ENCODE measurements at places on chromosomes 7 and 10. TPM values are rescaled to one million over a fixed set of nuclear protein-coding genes. Genes with fewer than 3 reads are reported as not detected.
A peak's percentile ranks its signal among the peaks of the same experiment; 100 is the strongest.

DNA sequence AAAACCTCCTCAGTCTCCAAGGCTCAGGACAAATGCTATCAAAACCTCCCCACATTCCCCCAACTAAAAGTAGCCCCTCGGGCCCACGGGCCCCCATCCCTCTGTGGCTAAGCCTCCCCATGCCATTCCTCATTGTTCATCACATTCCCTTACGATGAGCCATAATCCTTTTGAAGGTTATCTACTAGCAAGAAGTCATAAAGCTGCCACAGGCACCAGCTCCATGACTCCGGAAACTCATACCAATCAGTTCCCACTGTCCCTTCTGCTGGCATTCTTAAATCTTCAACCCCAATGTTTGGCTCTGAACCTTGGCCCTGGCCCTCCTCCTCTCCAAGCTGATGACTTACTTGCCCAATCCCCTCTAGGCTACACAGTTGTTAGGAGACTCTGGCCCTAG, 19.4 kb upstream of the TM9SF3 start:
- H3K27me3 ChIP-seq = no peaks in the 10 kb centered on the region
- no peak overlapping the region for H3K27ac ChIP-seq
- DNase-seq = no peak

GRCh38 chr7:80770675-80771081, 132.2 kb downstream of the CD36 start:
- H3K4me3 ChIP-seq = no peak overlapping the region
- no peak overlapping the region for H3K27ac ChIP-seq
- H3K36me3 ChIP-seq = no peaks in the 10 kb centered on the region
- H3K4me1 ChIP-seq = peaks cover 12% of the 10 kb centered on the region
- H3K27me3 ChIP-seq = no peaks in the 10 kb centered on the region

DNA sequence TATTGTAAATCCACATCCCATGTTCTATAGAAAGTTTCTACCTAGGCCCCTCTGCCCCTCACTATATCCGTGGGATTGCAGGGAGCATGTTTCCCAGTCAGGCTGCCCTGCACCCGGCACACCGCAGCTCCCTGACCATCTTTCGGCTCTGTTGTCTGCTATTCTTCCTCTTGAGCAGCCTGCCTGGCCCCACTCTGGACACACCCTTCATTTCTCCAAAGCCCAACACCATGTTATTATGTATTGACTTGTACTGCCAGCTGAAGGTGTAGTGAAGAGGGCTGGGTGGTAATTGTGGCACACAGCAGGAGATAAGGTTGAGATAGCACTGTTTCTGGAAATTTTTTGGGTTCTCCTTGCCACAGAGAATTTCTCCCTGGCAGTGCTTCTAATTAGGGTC, 9.8 kb downstream of the LRMDA start:
- no peaks in the 10 kb centered on the region for H3K27me3 ChIP-seq
- H3K27ac ChIP-seq = no peak overlapping the region
- peaks cover 10% of the 10 kb centered on the region for H3K36me3 ChIP-seq
- peak; percentile 14 for DNase-seq

DNA sequence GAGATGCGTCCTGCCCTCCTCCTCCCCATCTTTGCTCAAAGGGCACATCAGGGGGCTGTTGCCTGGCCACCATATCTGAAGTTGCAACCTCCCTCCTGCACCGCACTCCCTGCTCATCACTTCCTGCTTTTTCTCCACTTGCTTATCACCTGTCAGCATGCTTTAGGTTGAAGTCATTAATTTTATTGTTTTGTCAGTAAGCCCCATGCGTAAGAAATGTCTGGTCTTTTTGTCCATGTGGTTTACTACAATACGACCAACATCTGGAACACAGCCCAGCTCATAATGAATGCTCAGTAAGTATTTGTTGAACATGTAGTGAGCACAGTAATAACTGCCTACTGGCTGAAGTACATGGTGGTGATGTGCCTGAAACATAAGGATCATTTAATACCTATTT, 71.6 kb upstream of the GJD4 start:
- no peak for DNase-seq
- H3K4me1 ChIP-seq = no peaks in the 10 kb centered on the region
- no peak overlapping the region for H3K27ac ChIP-seq
- peaks cover 6% of the 10 kb centered on the region for H3K36me3 ChIP-seq

DNA sequence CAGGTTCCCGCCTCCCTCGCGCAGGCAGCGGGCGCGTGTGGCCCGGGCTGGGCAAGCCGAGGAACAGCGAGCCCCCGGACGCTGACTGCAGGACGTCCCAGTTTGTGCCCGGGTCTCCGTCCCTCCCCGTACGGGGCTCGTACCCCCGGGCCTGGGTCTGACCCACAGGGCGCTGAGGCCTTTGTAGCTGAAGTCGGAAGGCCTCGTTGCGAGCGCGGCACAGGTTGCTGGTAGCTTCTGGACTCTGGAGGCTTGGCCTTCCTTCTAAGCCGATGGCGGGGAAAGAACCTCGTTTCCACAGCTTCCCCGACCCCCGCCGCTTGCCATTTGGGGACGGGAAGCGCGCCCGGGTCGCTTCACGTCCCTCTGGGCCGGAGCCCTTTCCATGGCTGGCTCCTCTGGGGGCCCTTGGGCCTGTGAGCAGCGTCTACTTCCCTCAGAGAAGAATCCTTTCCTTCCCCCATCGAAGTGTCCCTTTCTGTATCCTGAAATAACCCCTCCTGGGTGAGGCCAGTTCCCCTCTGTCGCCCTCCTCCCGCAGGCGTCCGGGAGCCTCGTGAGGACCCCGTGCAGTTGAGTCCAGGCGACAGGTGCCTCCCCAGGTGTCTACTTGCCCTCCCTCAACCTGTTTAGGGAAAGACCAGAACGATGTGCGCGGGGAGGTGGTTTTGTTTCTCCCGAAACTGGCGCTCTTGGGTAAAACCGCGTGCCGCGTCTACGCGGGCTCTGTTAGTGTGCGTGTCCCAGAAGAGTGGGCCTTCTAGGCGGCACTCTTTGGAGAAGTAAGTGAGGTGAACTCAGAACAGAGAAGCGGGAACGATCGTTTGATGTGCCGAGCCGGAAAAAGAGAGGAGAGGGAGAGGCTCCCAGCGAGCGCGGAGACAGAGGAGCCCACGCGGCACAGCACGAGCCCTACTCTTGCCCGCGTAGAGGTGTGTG, 9.3 kb downstream of the EVX1 start:
- H3K4me1 ChIP-seq = peaks cover 8% of the 10 kb centered on the region
- no peaks in the 10 kb centered on the region for H3K27me3 ChIP-seq
- DNase-seq = no peak
- H3K36me3 ChIP-seq = no peaks in the 10 kb centered on the region
- peak overlapping the region; percentile 3 for H3K4me3 ChIP-seq
- no peak overlapping the region for H3K27ac ChIP-seq

- no peak for DNase-seq
- no peaks in the 10 kb centered on the region for H3K27me3 ChIP-seq
Observed at GRCh38 chr10:61904733-61905725, 3.5 kb downstream of the ARID5B start.

DNA sequence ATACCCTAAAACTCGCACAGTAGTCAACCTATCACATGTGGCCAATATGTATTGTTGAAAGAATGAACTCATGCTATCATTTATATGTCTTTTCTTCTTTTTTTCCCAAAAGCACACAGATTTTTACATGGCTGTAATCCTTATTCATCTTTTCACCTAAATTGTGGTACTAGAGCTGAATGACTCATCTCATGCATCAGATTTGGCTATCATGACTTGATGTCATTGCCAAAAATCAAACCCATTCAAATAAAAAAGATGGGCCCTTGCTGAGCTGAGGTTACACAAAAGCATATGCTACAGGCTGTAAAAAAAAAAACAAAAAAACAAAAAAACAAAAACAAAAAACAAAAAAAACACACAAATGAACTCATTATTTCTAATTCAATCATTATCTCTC, 3.3 kb upstream of the LMOD2 start:
- no peak overlapping the region for H3K27ac ChIP-seq
- H3K4me1 ChIP-seq = no peaks in the 10 kb centered on the region
- no peaks in the 10 kb centered on the region for H3K36me3 ChIP-seq

- no peak for DNase-seq
- H3K27ac ChIP-seq = no peak overlapping the region
- H3K36me3 ChIP-seq = no peaks in the 10 kb centered on the region
- no peaks in the 10 kb centered on the region for H3K27me3 ChIP-seq
- H3K4me3 ChIP-seq = no peak overlapping the region
- H3K4me1 ChIP-seq = no peaks in the 10 kb centered on the region
Observed at GRCh38 chr7:18993933-18994668, 123.3 kb downstream of the TWIST1 start.

- DNase-seq = peak; percentile 36
- H3K36me3 ChIP-seq = no peaks in the 10 kb centered on the region
- no peak overlapping the region for H3K27ac ChIP-seq
- H3K27me3 ChIP-seq = no peaks in the 10 kb centered on the region
Observed at GRCh38 chr10:72834183-72834825, 59.2 kb upstream of the OIT3 start.

- H3K36me3 ChIP-seq = no peaks in the 10 kb centered on the region
- DNase-seq = no peak
- no peak overlapping the region for H3K4me3 ChIP-seq
- no peak overlapping the region for H3K27ac ChIP-seq
- no peaks in the 10 kb centered on the region for H3K27me3 ChIP-seq
Observed at GRCh38 chr10:89156161-89156835, 50.8 kb downstream of the CH25H start.

DNA sequence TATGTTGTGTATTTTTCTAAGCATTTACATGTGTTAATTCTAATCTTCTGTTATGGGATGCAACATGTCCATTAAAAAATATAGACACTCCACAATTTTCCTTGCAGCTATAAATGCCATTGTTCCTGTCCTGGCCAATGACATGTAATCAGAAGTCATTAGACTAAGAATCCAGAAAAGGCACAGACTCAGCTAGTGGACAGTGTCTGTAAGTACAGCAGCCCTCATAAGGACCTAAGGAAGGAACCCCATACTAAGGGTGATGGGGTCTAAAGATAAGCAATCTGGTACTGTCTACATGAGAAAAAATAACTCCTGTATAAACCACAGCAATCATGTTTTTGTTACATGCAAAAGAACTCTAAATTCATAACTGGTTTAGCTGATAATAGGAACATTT, 115.9 kb downstream of the GPR85 start:
- H3K4me1 ChIP-seq = no peaks in the 10 kb centered on the region
- no peak overlapping the region for H3K27ac ChIP-seq

DNA sequence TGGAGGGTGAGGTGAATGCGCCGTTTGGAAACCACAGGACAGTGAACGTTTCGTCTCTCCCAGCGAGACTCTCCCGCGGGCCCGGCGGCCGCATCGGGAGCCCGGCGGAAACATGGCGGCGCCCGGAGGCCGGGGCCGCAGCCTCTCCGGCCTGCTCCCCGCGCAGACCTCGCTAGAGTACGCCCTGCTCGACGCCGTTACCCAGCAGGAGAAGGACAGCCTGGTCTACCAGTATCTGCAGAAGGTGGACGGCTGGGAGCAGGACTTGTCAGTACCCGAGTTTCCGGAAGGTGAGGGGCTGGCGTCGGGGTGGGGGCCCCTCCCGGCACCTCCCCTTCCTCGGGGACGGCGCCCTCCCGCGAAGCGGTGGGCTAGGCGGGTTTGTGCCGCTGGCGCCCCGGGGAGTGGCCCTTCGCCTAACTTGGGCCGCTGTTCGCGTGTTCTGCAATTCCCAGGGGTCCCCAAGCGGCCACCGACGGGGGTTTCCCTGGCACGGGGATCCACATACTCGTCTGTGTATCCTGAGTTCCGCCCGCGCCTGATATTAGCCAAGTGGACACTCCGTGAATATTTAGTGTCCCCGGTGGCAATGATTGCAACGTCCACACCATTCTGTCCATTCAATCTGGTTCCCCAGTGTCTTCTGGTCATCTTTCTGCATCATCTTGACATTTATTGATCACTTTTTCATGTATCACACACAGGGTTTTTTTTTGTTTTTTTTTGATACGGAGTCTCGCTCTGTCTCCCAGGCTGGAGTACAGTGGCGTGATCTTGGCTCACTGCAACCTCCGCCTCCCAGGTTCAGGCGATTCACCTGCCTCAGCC, 514 bp downstream of the NHLRC2 start:
- H3K36me3 ChIP-seq = peaks cover 5% of the 10 kb centered on the region
- peak; percentile 70 for DNase-seq
- no peaks in the 10 kb centered on the region for H3K27me3 ChIP-seq

DNA sequence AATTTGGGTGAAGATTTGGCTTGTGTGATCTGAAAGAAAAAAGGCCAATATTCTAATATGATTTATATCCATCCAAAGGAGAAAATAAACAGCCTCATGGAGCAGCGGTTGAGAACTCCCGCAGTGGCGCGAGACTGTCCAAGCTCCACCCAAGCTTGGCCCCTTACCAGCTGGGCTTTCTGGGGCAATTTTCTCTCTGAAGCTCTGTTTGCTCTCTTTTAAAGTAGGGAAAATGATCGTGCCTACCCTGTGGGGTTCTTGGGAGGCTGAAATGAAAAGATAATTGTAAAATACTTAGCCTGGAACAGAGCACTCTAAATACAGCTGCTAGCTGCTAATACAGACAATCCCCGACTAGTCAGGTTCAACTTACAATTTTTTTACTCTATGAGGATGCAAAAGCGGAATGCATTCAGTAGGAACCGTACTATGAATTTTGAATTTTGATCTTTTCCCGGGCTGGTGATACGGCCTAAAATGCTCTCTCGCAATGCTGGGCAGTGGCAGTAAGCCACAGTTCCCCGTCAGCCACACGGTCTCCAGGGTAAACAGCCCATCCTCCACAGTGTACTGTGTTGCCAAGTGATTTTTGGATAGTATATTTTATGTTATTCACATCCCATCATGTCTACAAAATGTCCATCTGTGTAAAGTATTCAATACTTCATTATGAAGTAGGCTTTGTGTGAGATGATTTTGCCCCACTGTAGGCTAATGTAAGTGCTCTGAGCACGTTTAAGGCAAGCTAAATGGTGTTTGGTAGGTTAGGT, 137.7 kb downstream of the CHN2 start:
- no peaks in the 10 kb centered on the region for H3K27me3 ChIP-seq
- peaks cover 10% of the 10 kb centered on the region for H3K4me1 ChIP-seq
- no peaks in the 10 kb centered on the region for H3K36me3 ChIP-seq
- no peak overlapping the region for H3K4me3 ChIP-seq
- no peak for DNase-seq
- H3K27ac ChIP-seq = no peak overlapping the region

DNA sequence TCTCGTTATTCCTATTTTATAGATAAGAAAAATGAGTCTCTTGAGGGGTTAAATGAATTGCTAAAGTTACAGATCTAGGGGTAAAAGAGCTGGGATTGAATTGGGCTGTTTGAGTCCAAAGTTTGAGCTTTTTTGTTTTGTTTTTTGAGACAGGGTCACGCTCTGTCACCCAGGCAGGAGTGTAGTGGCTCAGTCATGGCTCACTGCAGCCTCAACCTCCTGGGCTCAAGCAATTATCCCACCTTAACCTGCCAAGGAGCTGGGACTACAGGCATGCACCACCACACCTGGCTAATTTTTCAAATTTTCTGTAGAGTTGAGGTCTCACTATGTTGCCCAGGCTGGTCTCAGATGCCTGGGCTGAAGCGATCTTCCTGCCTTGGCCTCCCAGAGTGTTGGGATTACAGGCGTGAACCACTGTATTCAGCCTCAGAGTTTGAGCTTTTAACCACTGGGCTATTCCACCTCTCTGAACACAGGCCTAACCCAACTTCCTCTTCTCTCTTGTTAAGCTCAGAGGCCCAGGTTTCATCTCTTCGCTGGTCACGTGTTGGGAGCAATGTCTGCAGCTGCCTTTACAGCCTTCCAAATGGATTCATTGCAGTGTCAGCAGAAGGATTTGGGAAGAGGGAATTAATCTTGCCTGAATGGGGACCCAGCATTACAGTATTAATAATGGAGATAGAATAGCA, 8.0 kb downstream of the SUFU start:
- H3K27ac ChIP-seq = no peak overlapping the region
- H3K36me3 ChIP-seq = peaks cover 25% of the 10 kb centered on the region
- no peak for DNase-seq
- H3K4me3 ChIP-seq = no peak overlapping the region
- H3K27me3 ChIP-seq = no peaks in the 10 kb centered on the region

Gene DGKB
- 0.09 TPM for total RNA-seq

Gene ANKRD22
- total RNA-seq = 0.39 TPM

Gene NXPH1
- total RNA-seq = not detected

Gene VPS41
- 96.4 TPM for total RNA-seq

Gene TMEM213
- total RNA-seq = 0.49 TPM

Gene ANLN
- 2.5 TPM for total RNA-seq

Gene BAZ1B
- total RNA-seq = 59.4 TPM

Measured in upper lobe of left lung (tissue), 6 donors.